ENCODE measurements at places on chromosomes 13 and 19. TPM values are rescaled to one million over a fixed set of nuclear protein-coding genes. Genes with fewer than 3 reads are reported as not detected.

The IGLON5 gene
- 0.13 TPM for total RNA-seq

The TNNT1 gene
- total RNA-seq, result 1.1 TPM

The MPV17L2 gene
- 4.4 TPM for total RNA-seq

The ZNF253 gene
- 3.2 TPM for total RNA-seq

The ANKRD24 gene
- 2.5 TPM for total RNA-seq

The ERCC5 gene
- 55.5 TPM for total RNA-seq

The CPAMD8 gene
- total RNA-seq, result 1.6 TPM

The FXYD3 gene
- not detected for total RNA-seq

The ARRDC5 gene
- total RNA-seq, result not detected
